Heart left ventricle (tissue), 16 donors: ENCODE measurements at places on chromosomes 12 and 14. TPM values are rescaled to one million over a fixed set of nuclear protein-coding genes. Genes with fewer than 3 reads are reported as not detected.

PLEKHH1 gene
- total RNA-seq: 2.5 TPM

NPAS3 gene
- total RNA-seq: 2.3 TPM

ANO6 gene
- 45.3 TPM for total RNA-seq

PTPRQ gene
- total RNA-seq: 0.08 TPM

CLEC9A gene
- 0.22 TPM for total RNA-seq

SLC25A47 gene
- not detected for total RNA-seq

A2M gene
- total RNA-seq: 616 TPM
